ENCODE measurements at places on chromosomes 6 and 20.
A peak's percentile ranks its signal among the peaks of the same experiment; 100 is the strongest.

- DNase-seq: peak; percentile 64
These were observed 40.5 kb downstream of the RNGTT start for GRCh38 chr6:88922775-88923548.

- no peak for DNase-seq
These were observed 262.9 kb downstream of the TAF4 start for GRCh38 chr20:61802721-61803311.

GRCh38 chr20:10020937-10021336 is 13.8 kb upstream of the ANKEF1 start:
- no peak for DNase-seq

GRCh38 chr6:142361779-142362750 is 60.3 kb downstream of the ADGRG6 start:
- DNase-seq: no peak

GRCh38 chr6:72290620-72291019 is 331.2 kb upstream of the KCNQ5 start:
- no peak for DNase-seq

DNA sequence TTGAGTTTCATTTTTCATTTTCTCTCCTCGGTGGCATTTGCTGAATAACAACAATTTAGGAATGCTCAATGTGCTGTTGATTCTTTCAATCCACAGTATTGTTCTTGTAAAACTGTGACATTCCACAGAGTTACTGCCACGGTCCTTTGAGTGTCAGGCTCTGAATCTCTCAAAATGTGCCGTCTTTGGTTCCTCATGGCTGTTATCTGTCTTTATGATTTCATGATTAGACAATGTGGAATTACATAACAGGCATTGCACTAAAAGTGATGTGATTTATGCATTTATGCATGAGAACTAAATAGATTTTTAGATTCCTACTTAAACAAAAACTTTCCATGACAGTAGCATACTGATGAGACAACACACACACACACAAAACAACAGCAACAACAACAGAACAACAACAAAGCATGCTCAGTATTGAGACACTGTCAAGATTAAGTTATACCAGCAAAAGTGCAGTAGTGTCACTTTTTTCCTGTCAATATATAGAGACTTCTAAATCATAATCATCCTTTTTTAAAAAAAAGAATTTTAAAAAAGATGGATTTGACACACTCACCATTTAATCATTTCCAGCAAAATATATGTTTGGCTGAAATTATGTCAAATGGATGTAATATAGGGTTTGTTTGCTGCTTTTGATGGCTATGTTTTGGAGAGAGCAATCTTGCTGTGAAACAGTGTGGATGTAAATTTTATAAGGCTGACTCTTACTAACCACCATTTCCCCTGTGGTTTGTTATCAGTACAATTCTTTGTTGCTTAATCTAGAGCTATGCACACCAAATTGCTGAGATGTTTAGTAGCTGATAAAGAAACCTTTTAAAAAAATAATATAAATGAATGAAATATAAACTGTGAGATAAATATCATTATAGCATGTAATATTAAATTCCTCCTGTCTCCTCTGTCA is 88.1 kb downstream of the SNAP25 start:
- peak; percentile 54 for DNase-seq

- peak; percentile 80 for DNase-seq
These were observed 246.4 kb downstream of the PHACTR1 start for GRCh38 chr6:12962987-12963386.

DNA sequence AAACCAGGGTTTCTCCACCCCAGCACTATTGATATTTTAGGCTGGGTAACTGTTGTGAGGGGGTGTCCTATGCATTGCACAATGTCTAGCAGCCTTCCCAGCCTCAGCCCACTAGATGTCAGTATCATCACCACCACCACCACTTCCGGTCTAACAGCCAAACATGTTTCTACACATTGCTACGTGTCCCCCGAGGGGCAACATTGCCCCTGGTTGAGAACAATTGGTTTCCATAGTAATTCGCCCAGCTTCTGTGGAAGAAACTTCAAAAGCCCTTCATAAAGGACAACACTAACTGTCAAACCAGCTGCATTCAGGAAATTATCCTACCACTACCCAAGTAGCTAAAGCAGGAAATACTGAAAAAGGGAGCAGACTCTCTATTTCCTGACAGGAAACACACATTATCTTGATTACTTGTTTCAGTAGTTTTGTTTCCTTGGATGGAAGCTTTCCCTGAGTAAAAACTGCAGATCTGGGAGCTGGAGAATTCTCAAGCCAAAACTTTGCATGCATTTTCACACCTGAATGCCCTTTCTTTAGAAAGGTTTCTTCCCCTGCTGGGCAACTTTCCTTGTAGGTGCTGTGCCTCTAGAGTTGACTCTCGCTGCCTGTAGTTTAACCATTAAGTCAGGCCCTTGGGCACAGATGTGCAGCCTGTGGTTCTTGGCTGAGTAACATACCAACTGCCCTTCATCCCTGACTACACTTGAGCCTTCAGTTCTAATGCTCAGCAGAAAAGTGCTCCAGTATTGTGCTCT is 23.6 kb downstream of the PKHD1 start:
- peak; percentile 29 for DNase-seq

DNA sequence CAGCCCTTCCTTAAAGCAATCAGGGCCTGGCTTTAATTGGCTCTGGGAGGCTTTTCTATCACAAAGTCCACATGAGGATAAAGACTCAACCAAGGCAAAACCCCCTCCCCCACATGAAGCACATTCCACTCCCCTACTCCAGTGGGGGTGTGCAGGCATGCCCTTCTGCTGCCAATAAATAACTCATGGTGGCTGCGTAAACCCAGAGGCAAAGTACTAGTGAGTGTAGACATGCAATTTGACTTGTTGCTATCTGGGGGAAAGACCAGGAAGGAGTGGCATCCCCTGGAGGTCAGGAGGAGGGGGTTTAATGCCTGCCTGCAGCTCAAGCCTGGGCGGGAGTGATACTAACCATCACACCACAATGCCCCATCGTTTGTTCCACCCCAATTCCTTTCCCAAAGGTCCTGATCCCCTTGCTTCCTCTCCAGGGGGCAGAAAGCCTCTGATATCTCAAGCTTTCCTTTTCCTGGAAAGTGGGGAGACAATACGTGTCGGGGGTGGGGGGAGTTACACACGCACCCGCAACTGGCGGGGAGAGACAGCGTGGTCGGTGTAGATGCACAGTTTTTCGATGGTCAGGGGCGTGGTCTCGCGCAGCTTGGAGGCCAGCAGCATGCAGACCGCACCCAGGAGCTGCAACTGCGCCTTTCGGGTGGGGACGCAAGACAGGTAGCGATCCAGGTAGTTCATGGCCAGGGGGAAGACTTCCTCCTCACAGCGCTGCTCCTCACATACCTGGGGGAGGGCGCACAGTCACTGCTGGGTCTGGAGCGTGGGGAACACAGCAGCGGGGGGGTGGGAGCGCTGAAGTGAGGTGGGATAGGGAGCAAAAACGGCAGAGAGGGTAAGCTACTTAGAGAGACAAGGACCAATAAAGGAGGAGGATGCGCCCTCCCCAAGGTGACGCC is 1.5 kb downstream of the CCND3 start:
- DNase-seq: no peak

- no peak for DNase-seq
These were observed 46.3 kb downstream of the EZR start for GRCh38 chr6:158772851-158773371.

GRCh38 chr6:167937948-167938911 is 59.2 kb upstream of the KIF25 start:
- peak; percentile 44 for DNase-seq
